ENCODE measurements at places on chromosomes 2 and 18. TPM values are rescaled to one million over a fixed set of nuclear protein-coding genes. Genes with fewer than 3 reads are reported as not detected.

- DNase-seq, result no peak
Measured at GRCh38 chr2:105449076-105449475, 50.2 kb upstream of the FHL2 start.

- DNase-seq, result no peak
Measured at GRCh38 chr2:200695601-200696000, 109.8 kb downstream of the AOX1 start.

GRCh38 chr2:239467281-239467955 lies 66.6 kb upstream of the HDAC4 start:
- no peak for DNase-seq

- no peak for DNase-seq
Measured at GRCh38 chr2:42964439-42965083, 172.2 kb upstream of the HAAO start.

GRCh38 chr18:45008694-45009413 lies 328.2 kb downstream of the SETBP1 start:
- no peak for DNase-seq

DNA sequence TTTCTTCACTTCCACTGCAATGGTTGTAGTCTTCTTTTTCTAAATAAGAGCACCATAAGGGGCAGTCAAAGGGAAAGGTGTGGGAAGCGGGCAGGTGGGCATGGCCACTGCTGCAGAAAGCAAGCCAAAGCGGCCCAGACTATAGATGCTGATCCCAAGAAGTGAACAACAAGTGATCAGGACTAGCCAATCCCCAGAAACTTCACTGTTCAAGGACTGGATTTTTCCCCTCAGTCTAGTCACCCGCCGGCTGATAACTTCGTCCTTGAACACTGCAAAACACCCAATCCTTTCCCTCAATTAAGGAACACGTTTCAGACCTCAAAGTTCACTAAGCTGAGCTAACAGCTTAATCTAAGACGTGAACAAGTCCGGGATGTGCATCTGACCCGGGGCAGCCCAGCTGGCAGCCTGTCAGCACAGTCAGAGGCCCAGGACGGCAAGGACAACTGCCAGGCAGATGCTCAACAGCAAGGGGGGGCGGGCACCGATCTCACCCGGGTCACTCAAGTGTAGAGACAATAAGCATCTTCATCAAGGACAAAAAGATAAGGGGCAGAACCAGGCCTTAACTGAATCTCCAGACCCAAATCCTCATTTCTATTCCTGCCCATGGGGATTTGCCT lies 59.8 kb downstream of the HDLBP start:
- no peak for DNase-seq

DNA sequence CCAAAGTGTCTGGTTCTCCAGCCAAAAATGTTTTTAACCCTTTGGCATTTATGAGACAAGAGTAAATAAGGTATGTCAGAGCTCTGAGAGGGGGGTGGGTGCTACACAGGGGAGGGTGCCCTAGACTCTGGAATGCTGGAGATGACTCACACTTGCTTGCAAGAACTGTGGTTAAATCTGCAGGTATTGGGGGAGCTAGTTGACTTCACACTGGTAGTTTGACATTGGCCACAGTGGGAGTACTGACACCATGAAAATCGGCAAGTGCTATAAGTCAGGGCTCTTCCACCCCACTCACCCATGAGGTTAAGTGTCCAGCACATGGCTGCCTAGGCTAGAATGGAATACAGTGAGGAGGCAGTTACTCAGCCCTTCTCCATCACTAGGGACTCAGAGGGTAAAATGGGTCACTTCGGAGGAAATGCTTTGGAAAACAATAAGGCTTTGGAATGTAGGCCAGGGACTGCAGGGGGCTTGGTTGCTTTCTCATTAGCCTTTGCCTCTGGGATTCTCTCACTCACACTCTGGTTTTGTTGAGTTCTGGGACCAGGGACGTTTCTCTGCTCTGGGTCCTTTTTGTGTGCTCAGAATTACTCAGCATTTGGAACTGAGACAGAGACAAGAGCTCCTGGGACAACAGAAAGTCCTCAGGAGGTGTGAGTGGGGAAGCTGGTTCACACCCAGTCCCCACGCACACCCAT lies 91.6 kb downstream of the ACKR3 start:
- no peak for DNase-seq

Gene CCDC150
- total RNA-seq, result 10.1 TPM

GRCh38 chr18:63233334-63233733 lies 86.2 kb downstream of the BCL2 start:
- no peak for DNase-seq

DNA sequence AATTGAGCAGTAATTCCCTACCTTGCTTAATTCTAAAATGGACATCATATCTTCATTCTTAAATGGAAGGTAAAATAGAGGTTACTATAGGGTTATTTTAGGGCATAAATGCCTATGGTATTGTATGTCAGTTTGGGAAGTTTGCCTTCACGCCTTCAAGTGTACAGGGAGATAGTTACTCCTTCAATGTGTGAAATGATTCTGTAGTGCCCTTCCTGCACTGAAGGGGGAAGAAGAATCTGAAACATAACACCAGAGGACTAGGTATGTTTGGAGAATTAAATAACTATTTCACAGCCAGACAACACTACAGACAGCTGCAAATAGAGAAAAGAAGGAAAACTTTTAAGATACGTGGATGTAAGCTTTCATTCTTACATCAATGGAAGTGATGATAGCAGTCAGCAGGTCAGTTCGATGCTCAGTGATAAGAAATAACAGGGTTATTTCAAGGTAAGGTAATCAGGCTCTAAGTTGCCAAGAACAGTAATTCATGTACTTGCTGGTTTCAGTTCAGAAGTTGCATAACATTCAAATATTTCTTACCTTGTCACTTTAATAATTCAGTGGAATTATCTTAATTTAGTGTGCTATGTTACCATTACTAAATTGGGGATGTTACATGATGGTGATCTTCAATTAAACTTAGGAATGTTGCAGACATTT lies 4.0 kb downstream of the PKP4 start:
- DNase-seq, result no peak

DNA sequence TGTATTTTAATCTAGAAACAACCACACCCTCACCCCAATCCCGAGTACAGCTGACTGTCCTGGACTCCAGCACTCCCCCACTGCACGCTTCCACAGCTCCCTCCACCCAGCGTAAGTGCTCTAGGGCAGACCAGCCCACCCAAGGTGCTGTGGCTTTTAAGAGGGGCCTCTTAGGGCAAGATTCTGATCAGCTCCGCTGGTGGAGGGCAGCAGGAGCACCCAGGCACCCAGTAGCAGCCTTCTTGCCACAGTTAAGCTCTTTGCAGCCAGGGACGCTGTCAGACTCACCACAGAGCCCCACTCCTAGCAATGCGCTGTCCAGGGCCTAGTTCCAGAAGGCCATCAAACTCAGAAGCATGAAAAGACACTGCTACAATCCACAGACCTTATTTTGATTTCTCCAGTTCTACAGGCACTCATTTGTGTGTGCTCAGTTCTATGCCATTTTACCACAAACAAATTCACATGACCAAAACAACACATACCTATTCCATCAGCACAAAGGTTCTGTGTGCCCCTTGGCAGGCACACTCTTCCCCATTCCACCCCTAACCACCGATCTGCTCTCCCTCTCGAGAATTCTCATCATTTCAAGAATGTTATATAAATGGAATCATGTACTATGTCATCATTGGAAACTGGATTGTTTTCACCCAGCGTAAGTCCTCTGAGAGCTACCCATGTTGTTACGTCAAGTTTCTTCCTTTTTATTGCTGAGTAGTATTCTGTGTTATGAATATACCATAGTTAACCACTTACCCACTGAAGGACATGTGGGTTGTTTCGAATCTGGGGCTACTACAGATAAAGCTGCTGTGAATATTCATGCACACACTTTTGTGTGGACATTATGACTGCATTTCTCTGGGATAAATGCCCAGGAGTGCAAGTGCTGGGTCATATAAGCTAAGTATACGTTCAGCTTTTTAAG lies 40.4 kb downstream of the PTPN2 start:
- DNase-seq, result no peak

- no peak for DNase-seq
Measured at GRCh38 chr2:15446961-15447360, 114.2 kb downstream of the NBAS start.

Gene DAW1
- total RNA-seq, result not detected

DNA sequence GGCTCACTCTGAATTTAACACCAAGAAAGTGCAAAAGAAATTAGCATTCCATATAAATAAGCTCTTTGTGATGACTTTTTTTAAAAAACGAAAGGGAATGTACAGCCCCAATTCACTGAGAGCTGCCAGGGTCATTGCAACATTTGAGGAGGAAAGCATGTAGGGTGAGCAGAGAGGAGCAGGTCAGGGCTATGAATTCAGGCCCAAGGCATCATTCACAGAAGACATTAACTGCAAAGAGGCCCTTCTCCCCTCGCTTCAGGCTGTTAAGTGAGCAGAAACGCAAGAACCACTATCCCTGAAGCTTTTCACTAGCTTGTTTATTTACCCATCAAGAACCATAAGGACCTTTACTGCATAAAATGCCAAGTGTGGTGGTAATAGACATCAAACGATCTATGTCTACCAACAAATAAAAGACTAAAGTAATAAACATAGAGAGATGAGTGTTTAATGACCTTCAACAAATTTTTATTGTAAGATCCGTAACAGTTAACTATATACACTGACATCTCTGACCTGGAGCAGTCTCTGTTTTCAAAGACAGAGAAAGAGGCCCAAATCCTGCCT lies 333.1 kb upstream of the HNRNPA3 start:
- no peak for DNase-seq

Gene DNAJC27
- total RNA-seq, result 6.0 TPM

- no peak for DNase-seq
Measured at GRCh38 chr2:7906431-7906830, 775.4 kb upstream of the ID2 start.

GRCh38 chr2:283996-284794 lies 3.7 kb downstream of the ALKAL2 start:
- no peak for DNase-seq

Gene MEIS1
- total RNA-seq, result not detected

DNA sequence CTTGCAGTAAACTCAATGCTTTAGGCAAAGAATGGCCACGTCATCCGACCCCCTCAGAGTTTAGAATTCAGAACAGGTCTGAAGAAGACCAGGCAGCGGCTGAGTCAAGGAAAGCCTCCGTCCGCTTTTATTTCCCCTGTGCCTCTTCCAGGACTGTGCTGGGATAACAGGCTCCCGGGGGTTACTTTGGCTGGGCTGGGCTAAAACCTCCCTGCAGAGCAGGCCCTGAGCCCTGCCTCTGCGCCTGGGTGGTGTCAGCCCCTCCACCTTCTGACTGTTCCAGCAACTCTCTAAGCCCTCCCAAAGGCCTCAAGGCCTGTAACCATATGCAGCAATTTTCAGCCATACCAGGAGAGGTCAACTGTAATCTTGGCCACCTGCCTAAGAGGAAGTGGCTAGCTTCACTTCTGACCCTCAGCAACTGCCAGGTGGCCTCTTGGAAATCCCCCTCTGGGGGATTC lies 166.5 kb downstream of the RPIA start:
- no peak for DNase-seq

- DNase-seq, result no peak
Measured at GRCh38 chr2:55707751-55708150, 14.1 kb upstream of the PNPT1 start.

- no peak for DNase-seq
Measured at GRCh38 chr2:120914839-120915521, 179.3 kb downstream of the GLI2 start.

GRCh38 chr2:12619975-12620374 lies 96.8 kb upstream of the TRIB2 start:
- no peak for DNase-seq

GRCh38 chr2:47334356-47335136 lies 68.4 kb upstream of the MSH2 start:
- DNase-seq, result no peak

Gene POTEC
- not detected for total RNA-seq

- peak; percentile 69 for DNase-seq
Measured at GRCh38 chr2:10412380-10412779, 35.7 kb downstream of the ODC1 start.

Gene IL1A
- 0.17 TPM for total RNA-seq

DNA sequence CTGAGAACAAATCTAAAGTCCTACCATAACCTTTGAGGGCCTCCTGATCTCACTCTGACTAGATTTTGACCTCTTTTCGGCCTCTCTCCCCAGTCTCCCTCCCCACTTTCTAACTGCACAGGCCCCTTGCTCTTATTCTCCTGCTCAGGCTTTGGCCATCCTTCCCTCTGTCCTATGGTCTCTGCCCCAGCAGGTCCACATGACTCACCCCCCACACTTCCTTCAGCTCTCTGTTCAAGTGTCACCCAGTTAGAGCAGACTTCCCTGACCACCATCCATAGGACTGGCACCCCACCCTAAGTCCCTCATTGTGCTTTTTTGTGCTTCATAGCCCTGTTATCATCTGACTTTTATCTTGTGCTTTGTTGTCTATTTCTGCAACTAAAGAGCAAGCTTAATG lies 41.2 kb upstream of the NT5C1B start:
- no peak for DNase-seq

GRCh38 chr2:210551001-210551400 lies 5.4 kb upstream of the CPS1 start:
- DNase-seq, result no peak

- DNase-seq, result no peak
Measured at GRCh38 chr2:98859323-98859722, 76.7 kb downstream of the CRACDL start.

Gene VWA3B
- not detected for total RNA-seq

Gene SNED1
- total RNA-seq, result 0.35 TPM

Gene UBR3
- total RNA-seq, result 15.3 TPM

Gene NOTO
- total RNA-seq, result not detected

DNA sequence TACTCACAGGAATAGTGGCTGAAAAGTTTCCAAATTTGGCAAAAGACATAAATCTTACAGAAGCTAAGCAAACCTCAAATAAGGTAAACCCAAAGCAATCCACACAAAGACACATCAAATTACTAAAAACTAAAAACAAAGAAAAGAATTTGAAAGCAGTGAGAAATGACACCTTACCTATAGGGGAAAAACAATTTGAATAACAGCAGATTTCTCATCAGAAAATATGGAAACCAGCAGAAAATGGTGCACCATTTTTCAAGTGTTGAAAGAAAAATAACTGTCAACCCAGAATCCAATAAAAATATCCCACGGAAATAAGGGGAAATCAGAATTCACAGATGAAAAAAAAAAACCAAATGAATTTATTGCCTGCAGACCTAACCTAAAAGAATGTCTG lies 138.6 kb downstream of the PIGN start:
- no peak for DNase-seq

GRCh38 chr2:191635333-191636234 lies 42.4 kb upstream of the NABP1 start:
- peak; percentile 60 for DNase-seq

DNA sequence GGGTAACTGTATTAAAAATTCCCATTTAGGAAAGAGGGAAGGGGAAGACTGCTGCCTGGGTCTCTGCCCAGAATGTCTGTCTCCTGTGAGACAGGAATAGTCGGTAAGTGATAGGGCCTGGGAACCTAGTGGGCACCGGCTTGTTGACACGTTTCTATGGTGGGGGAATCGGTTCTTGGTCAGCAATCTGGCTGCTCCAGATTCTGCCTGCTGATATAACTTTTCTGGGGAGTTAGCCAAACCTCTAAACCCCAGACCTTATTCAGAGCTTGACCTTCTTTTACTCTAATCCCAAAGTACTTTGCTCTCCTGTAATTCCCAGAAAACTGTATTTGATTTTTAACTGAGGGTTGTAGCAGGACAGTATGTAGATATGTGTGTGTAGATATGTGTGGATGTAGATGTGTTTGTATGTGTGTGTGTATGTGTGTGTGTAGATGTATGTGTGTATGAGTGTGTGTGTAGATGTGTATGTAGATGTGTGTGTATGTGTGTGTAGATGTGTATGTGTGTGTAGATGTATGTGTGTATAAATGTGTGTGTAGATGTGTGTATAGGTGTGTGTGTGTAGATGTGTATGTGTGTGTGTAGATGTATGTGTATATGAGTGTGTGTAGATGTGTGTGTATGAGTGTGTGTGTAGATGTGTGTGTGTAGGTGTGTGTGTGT lies 61.8 kb upstream of the TXNDC2 start:
- no peak for DNase-seq

Gene CYP27C1
- not detected for total RNA-seq

Data from activated naive CD4-positive, alpha-beta T cell treated with anti-CD3 and anti-CD28 coated beads for 36 hours (primary cell).